ENCODE measurements at places on chromosomes 7 and 10. TPM values are rescaled to one million over a fixed set of nuclear protein-coding genes. Genes with fewer than 3 reads are reported as not detected.

DNA sequence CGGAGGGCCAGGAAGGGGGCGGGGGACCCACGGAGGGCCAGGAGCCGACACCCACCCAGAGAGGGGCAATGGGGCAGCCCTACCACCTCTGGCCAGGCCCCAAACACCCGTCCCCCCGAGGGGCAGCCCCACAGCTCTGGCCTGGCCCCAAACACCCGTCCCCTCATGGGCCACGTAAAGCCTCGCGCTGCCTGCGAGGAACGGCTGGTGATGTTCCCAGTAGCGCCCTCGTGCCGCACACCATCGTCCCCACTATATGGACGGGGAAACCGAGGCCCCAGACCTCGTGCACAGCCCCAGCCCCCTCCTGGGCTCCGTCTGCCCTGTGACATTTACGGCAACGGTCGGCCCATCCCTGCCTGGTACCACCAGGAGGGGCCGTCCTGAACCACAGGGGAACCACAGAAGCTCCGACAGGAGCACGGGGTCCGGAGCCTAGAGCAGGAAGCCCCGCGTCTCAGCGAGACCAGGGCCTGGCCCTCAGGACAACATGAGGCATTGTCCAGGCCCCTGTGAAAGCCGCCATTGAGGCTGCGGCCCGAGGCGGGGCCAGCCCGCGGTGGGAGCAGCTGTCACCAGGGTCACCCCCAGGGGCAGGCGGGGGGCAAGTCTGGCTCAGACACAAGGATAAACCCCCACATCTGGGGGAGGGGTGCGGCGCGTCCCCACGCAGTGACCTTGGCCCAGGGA lies 35.6 kb downstream of the GET4 start:
- DNase-seq = no peak

DNA sequence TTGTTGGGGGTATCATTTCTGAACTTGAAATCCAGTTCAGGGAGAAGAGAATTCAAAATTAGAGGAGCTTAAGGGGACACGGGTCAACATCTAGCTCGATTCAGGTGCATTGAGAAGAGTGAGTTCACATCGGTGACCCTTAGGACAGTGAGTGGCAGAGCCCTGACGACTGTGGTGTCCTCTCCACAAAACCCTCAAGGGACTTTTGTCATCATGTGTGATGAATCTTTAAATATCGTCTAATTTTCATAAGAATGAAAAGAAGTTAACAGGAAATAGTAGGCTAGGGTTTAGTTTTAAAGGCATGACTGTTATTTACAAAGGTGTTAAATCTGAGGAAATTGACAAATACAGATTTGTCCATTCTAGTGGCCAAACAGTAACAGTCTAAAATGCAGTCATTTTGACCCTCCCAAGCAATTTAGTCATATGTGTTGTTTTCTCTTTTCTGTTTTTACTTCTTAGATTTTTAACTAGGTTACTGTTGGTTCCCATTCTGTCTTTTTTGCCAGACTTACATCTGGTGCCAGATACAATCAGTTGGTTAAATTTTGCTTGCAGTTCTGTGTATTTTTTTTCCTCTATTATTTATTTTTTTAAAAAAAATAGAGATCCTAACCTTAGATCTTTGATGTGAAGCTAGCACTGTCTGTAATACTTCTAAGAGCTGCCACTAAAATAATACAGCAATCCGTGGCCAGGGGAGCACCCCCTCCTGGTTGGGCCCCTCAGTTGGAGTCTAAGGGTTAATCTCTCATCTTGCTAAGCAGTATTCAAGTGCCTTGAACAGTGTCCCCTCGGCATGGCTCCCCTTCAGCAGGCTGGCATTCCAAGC lies 34.9 kb upstream of the SH2B2 start:
- no peak for DNase-seq

GRCh38 chr7:129875160-129875559 lies 77.6 kb downstream of the UBE2H start:
- no peak for DNase-seq

GRCh38 chr7:94643771-94644545 lies 12.0 kb downstream of the SGCE start:
- DNase-seq = peak; percentile 40

DNA sequence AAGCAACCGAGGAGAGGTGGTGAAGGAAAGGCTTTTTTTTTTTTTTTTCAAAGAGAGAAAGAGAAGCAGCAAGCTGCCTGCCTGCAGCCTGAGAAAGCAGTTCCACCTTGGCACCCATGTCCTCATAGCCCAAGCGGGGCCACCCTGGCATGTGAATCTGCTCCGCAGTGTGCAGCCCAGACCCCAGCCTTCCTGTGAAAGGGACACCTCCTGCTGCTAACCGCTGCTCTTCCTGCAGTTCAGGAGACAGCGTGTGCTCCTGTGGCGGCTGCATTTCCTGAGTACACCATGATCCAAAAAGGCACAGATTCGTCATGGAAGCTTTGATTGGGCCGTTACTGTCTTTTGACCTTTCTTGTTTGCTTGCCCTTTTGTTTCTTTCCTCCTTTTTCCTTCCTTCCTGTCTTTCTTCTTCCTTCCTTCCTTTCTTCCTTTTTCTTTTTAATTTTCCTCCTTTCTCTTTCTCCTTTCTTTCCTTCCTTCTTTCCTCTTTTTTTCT lies 38.1 kb downstream of the IKZF1 start:
- DNase-seq = no peak

DNA sequence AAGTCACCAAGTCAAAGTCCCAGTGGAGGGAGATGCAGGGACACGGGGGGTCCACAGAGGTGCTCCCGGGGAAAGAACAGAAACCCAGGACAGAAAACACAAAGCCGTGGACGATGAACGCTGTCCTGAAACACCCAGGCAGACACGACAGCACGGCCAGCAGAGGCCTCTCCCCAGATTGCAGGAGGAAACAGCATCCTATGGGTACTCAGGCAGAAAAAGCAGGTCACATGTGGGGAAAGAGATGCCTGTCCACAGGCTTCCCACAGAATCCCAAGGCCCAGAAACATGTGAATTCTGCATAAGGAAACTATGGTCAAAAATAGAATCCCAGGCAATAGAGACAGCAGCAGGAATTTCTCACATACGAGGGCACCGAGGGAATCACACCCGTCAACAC lies 53.6 kb upstream of the ADGRA1 start:
- no peak for DNase-seq

- peak; percentile 49 for DNase-seq
Observed at GRCh38 chr10:88920986-88921593, 31.5 kb downstream of the ACTA2 start.

DNA sequence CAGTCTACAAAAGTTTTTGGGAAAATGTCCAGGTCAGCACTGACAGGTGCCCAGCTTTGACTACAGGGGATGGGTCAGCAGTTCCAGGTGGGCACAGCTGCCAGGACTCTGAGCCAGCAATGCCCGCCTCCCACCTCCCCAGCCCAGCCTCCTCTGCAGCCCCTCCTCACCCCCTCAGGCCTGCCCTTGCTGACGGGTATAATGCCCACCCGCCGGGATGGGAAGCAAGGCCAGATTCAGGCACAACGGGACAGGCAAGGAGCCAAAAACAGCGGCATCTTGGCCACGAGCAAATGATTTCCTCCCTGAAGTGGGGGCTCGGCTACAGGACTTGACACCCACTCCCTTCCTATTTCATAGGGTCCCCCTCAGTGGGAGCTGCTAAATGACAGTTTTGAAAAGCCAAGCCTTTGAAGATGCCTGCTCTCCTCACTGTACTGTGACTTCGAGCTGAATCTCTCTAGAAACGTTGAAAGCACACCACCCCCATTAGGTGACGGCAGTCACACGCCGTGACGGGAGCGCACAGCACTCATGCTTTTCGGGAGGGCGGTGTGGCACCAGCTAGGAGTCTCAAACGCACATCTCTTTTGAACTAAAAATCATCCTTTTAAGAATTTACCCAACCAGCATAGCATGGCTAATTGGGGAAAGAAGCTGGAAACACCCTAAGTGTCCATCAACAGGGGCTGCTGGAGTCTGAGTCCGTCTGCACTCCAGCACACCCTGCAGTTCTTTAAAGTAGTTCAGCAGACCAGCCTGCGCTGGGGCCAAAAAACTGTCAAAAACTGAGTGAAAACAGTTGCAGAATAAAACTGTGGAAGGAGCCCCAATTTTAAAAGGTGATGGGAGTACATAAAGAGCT lies 29.6 kb downstream of the MAD1L1 start:
- no peak for DNase-seq

- DNase-seq = peak; percentile 34
Observed at GRCh38 chr10:18368682-18369081, 228.5 kb downstream of the CACNB2 start.

GRCh38 chr7:98231493-98232262 lies 20.4 kb downstream of the TECPR1 start:
- DNase-seq = no peak

GRCh38 chr7:1787241-1787640 lies 117.2 kb downstream of the ELFN1 start:
- DNase-seq = no peak

DNA sequence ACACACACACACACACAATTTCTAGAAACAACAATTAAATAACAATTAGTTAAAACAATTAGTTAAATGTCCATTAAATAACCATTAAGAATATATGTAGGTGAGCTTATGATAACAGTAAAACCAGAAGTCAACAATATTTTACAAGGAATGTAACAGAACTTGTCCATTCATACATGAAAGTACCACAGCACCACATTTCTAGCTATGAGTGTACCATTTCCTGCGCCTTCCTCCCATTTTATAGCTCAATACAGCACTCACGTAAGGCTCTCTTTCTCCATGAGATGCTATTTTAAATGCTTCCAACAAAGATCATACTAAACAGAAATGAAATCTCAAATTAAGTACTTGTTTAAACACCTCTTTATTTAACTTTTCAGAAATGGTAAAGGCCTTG lies 367.3 kb upstream of the ZWINT start:
- no peak for DNase-seq

DNA sequence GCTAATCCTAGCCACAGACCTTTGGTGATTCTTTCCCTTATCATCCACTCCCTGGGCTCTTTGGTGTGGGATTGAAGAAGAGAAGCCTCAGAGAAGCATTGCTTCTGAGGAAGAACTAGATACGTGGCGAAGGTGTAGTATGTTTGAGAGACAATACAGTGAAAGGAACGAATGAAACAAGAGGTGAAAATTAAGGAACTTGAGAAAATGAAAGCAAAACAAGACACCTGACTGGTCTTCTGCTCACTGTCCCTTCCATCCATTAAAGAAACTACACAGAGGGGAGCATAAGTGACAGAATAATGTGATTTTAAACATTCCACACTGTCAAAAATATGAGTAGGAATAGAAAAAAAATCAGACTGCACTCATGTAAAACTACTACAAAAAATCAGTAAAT lies 219.6 kb upstream of the NPSR1 start:
- DNase-seq = no peak

- no peak for DNase-seq
Observed at GRCh38 chr7:140249036-140249806, 72.4 kb upstream of the KDM7A start.

DNA sequence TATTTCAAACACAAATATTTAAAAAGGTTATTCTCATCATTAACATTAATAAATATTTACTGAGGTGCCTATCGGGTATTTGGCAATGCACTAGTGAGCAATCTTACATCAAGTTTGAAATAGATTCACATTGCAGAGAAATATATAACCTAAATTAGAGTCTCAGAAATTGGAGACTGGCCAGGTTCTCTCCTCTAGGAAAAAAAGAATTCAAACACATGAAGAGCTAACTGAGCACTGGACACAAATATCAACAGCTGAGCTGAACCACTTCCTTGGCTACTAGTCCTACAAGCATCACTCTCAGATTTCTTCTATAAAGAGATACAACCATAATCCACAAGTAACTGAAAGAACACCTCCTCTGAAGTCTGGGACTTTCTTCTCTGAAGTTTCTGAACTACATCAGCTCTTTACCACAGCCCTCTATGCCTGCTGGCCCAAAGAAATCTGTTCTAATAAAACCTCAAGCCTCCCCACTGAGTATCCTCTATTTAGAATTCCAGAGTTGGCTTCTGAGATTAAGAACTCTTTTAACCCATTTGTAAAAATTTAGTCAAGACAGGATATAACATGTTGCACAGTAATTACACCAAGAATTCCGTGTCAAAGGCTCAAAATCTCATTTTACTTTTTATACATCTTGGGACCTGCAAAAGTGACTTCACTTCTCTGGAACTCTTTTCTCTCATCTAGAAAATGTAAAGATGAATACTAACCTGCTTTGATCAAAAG lies 45.2 kb downstream of the MTERF1 start:
- no peak for DNase-seq

DNA sequence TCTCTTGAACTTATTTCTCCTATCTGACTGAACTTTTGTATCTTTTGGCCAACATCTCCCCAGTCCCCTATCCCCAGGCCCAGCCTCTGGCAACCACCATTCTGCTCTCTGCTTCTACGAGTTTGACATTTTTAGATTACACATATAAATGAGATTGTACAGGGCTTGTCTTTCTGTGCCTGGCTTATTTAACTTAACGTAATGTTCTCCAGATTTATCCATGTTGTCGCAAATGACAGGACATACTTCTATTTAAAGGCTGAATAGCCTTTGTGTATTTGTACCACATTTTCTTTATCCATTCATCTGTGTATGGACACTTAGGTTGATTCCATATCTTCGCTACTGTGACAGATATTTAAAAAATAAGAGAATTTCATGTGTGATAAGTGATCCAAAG lies 98.6 kb downstream of the LSMEM1 start:
- no peak for DNase-seq

- DNase-seq = peak; percentile 22
Observed at GRCh38 chr7:40493609-40494051, 358.8 kb downstream of the SUGCT start.

GRCh38 chr7:112640685-112641084 lies 149.5 kb downstream of the TMEM168 start:
- no peak for DNase-seq

DNA sequence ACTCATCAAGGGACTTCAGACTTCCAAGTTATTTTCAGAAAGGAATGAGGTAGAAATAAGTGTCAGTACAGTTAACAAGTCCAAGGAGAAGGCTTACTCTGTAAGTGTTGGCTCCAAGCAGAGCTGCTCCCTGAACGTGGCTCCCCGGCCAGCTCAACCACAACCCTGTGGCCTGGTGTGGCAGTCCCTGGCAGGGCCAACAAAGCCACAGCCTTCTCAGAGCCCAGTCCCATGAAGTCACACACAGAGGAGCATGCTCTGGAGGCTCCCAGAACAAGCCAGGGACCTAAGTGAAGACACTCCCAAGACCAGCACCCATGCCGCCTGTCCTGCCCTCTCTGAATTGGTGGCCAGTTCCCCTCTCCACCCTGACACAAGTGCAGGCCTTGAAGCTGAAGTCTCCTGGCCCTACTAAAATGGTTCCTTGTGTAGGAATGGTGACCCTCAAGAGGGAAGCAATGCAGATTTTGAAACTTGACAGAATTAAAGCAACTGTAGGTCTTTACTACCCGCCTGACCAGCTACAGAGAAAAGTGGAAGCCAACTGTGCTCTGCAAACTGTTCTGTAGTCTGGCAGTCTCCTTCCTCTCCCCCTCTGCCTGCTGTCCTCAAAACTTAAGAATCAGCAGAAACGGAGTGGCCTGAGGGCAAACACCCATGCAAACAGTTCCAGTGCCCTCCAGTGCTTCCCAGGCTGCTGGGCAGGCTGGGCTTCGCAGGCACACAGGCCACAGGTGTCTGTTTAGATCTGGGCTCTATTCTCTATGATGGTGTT lies 51.1 kb downstream of the NOD1 start:
- DNase-seq = no peak

Gene LRRD1
- 0.27 TPM for total RNA-seq

Gene ZP3
- total RNA-seq = 1.4 TPM

Gene MPP7
- total RNA-seq = 6.9 TPM

Gene HTR5A
- not detected for total RNA-seq

Gene ECHDC3
- 1.9 TPM for total RNA-seq

Gene NKX1-2
- 0.07 TPM for total RNA-seq

Gene CAMK2B
- total RNA-seq = not detected

Gene NEUROG3
- total RNA-seq = not detected

Gene PDZD8
- 29.2 TPM for total RNA-seq

Gene C10orf62
- total RNA-seq = not detected

Gene NXPH1
- not detected for total RNA-seq

Gene DRGX
- not detected for total RNA-seq

Gene ZNF488
- total RNA-seq = 1.4 TPM

Gene AGAP9
- 6.5 TPM for total RNA-seq

All from astrocyte (in vitro differentiated cells and primary cell).